Stimulated activated CD4-positive, alpha-beta T cell treated with anti-CD3 and anti-CD28 coated beads, Interleukin-4, amount 100 ng/mL, for 24 hours (primary cell): ENCODE measurements at places on chromosomes 1 and 21.
A peak's percentile ranks its signal among the peaks of the same experiment; 100 is the strongest.

GRCh38 chr1:33349081-33349759 is 28.3 kb upstream of the A3GALT2 start:
- peak; percentile 47 for DNase-seq

GRCh38 chr21:25578056-25578961 is 29.0 kb downstream of the MRPL39 start:
- DNase-seq = peak; percentile 80

DNA sequence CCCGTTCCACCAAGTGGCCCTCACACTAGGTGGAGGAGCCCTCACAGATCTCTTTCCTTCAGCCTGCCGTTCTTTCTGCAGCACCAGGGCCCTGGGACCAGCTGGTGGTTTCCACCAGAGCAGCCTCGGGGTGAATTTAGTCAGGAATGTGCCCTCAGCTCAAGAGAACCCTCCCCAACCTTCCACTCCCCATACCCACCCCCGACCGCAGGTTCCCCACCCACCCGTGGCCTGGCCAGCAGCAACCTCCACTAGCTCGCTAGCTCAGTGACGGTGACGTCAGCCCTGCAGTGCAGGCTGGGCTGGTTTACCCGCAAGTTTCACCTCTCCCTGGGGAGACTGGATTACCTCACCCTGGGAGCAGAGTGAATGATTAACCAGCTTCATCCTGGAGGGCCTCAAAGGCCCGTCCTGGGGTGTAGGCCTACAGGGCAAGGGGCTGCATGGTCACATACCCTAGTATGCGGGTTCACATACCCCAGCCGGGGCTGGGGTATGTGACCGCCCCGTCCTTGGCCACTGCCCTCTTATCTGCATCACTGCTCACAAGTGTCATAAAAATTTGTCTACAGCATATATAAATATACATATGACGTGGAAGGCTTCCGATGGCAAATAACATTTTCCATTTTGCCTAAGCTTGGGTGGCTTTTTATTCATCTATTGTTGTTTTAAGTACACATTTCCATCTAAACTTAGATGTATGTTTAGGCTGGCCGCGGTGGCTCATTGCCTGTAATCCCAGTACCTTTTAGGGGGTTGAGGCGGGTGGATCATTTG is 24.5 kb downstream of the ELF3 start:
- DNase-seq = no peak

DNA sequence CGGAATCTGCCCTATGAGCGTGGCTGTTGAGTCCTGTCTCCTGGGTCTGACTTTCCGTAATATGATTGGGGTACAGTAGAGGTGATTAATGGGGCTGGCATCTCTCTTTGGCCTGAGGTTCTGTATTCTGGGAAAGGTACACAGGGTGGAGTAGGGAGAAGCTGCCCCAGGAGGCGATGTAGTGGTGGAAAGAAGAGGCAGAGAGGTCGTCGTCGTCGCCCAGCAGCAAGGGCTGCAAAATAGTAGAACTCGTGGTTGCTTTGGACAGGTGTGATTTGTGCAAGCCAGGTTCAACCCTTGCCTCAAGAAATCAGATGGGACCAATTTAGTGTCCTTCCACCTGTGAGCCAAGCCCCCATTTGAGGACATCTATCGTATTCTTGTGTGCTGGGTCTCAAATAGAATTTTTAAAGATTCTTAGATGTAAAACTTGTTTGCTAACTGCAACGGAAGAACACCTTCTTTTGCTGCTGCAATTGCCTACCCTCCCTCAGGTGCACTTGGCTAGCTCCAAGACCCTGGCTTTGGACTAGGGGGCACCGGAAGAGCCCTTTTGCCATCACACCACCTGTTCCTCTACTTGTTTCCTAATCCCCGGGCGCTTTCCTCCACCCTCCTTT is 1.3 kb upstream of the HMGN2 start:
- DNase-seq = no peak

- no peak for DNase-seq
Observed at GRCh38 chr1:204736836-204737235, 51.3 kb upstream of the LRRN2 start.

GRCh38 chr1:239123260-239123659 is 263.1 kb upstream of the CHRM3 start:
- DNase-seq = no peak

- DNase-seq = no peak
Observed at GRCh38 chr1:230575886-230576500, 66.3 kb upstream of the COG2 start.

GRCh38 chr1:115755456-115756370 is 12.8 kb downstream of the CASQ2 start:
- DNase-seq = no peak
